ENCODE measurements at places on chromosomes 16 and 17. TPM values are rescaled to one million over a fixed set of nuclear protein-coding genes. Genes with fewer than 3 reads are reported as not detected.
A peak's percentile ranks its signal among the peaks of the same experiment; 100 is the strongest.

ZCCHC14 gene
- 19.9 TPM for polyA plus RNA-seq

DNA sequence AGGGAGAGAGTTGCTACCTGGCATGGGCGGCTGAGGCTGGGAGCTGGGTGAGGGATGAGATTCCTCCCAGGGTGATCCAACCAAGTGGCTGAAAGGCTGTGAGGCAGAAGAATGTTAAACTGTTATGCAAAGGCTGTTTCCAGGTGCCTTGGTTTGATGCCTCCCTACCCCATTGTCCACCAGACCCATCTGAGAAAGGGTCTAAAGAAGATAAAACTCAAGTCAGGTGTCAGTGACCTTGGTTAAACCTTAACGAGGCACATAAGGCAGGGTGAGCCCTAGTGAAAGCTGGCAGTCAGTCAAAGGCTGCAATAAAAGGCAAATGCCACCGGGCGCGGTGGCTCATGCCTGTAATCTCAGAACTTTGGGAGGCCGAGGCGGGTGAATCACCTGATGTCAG lies 23.8 kb downstream of the LDHD start:
- DNase-seq: no peak

DNA sequence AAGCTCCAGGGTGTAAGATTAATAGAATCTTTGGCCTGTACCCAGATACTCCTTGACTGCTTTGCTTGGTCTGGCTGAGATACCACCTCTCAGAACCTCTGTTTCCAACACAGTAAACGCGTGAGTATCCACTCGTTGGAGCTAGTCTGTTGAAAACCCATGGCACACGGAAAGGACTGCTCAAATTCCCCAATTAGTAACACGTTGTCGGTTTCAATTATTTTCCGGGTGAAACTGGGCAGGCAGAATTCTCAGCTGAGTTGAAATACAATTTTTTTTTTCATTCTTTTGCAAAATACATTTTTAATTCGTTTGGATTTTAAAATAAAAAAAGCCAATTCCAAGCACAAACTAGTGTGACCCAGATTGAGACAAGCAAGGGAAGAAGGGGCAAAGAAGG lies 120.5 kb downstream of the MAF start:
- DNase-seq: peak; percentile 23

- DNase-seq: peak; percentile 79
Observed at GRCh38 chr16:67673712-67674580, 7.3 kb downstream of the C16orf86 start.

Data from muscle of leg (tissue), 16 donors.